ENCODE measurements at places on chromosomes 11 and 22.

- DNase-seq = no peak
These were observed 97.1 kb downstream of the CWC15 start for GRCh38 chr11:94876222-94876621.

DNA sequence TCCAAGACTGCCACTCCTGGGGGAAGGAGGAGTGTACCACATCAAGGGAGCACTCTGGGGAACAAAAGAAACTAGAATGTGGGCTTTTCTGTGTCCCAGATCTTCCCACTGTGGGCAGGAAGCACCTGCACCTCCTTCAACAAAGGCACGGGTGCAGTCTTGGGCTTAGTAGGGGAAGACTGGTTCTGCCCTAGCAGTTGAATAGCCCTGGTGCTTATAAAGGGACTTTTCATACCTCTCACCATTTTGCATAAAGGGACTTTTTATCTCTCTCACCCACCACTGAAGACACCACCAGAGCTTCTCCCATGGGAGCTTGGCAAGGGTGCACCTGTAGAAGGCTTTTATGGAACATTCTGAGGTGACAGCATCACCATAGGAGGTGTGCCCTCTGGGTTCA is 65.8 kb upstream of the MS4A8 start:
- DNase-seq = no peak

DNA sequence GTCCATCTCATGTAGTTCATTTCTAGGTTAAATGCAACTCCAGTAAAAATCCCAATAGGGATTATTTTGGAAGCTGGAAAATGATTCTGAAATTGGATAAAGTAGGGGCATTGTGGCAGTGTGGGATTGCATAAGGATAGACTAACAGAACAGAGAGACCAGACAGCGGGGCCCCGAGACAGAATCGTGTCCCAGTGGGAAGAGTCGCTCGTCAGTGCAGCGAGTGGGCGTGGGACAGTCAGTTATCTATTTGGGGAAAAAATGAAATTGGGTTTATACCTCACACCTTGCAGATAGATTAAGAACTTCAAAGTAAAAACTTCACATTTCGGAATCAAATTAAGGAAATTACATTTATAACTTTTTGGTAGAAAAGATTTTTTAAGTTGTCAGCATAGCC is 10.6 kb downstream of the SART1 start:
- no peak for DNase-seq

GRCh38 chr22:33983558-33983957 is 63.3 kb upstream of the LARGE1 start:
- DNase-seq = no peak

DNA sequence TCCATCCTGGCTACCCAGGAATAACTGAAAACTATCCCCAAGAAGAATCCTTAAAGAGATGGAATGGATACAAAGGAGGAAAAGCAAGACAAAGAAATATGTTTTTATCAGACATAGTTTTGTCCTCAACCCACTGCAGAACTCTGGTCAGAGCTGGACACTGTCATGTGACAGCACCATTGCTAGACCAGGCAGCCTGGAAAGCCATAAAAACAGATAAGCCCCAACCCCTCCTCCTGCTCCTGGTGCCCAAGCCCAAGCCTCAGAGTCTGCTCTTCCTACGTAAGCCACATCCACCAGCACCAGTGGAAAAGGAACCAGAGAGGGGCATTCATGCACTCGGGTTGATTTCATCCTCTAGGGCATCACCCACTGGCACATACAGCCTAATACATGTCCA is 116.9 kb downstream of the TRIM29 start:
- no peak for DNase-seq

DNA sequence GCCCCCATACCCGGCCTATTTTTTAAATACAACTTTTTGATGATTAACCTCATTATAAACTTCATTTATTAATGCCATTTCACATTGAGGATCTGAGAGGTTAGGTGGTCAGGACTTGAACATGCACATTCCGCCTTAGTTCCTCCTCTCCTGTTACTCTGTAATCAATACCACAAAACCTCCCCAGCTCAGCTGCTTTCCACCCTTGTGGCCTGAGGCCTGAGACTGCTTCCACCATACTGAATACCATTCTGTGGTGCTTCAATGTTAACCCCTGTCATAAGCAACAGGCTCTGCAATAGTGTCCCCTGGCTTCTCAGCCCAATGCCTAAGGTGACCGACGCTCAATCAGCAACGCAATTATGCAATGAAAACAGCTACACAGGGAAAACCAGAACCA is 405.4 kb downstream of the ETS1 start:
- DNase-seq = no peak

GRCh38 chr22:22704156-22704946 is 59.9 kb downstream of the GGTLC2 start:
- DNase-seq = no peak

- peak; percentile 87 for DNase-seq
These were observed 4.4 kb downstream of the KCNJ11 start for GRCh38 chr11:17384002-17384511.

GRCh38 chr11:104490182-104490581 is 326.2 kb upstream of the PDGFD start:
- no peak for DNase-seq

- no peak for DNase-seq
These were observed 172.3 kb downstream of the AASDHPPT start for GRCh38 chr11:106249617-106250239.

GRCh38 chr11:62034036-62034338 is 66.6 kb upstream of the FTH1 start:
- DNase-seq = no peak
